Hematopoietic multipotent progenitor cell (in vitro differentiated cells): ENCODE measurements at places on chromosomes 2 and 18.
A peak's percentile ranks its signal among the peaks of the same experiment; 100 is the strongest.

- DNase-seq, result no peak
Measured at GRCh38 chr2:44920751-44921150, 20.8 kb upstream of the SIX3 start.

- DNase-seq, result no peak
Measured at GRCh38 chr2:191051177-191051576, 37.2 kb upstream of the STAT1 start.

DNA sequence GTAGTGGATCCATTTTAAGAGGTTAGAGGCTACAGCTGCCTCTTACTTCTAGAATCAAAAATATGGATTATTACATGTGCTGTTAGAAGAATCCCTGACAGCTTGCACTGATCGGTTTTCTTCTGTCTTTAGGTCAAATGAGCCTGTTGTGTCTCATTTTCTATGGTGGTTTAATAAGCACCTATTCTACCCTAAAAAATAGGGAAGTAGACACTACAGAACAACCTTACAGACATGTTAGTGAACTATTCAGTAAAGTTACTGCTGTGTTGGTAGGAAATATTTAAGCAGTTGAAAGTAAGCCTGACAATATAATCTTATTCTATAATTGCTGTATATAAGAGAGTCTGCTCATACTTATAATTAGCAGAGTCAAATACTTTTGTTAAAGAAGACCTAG lies 168.5 kb upstream of the NOSTRIN start:
- no peak for DNase-seq

- DNase-seq, result no peak
Measured at GRCh38 chr2:18611184-18611583, 21.8 kb upstream of the NT5C1B start.

DNA sequence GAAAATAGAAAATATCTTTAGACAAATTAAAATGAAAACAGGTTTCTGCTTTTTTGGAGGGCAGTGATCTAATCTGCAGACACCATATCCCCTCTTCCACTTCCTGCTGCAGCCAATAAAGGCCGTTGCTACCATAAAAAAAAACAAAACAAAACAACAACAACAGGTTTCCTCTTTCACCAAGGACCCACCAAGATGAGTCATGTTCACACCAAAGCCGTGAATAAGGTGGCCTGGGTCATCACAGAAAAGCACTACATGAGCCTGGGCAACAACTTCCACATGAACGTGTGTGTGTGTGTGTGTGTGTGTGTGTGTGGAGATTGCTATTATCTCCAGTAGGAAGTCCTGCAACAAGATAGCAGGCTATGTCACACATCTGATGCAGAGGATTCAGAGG lies 24.8 kb upstream of the TFCP2L1 start:
- peak; percentile 95 for DNase-seq

- no peak for DNase-seq
Measured at GRCh38 chr2:237470914-237471313, 16.1 kb upstream of the MLPH start.

- no peak for DNase-seq
Measured at GRCh38 chr2:70011335-70011734, 49.9 kb upstream of the ASPRV1 start.

GRCh38 chr18:63159590-63159989 lies 160.0 kb downstream of the BCL2 start:
- no peak for DNase-seq

DNA sequence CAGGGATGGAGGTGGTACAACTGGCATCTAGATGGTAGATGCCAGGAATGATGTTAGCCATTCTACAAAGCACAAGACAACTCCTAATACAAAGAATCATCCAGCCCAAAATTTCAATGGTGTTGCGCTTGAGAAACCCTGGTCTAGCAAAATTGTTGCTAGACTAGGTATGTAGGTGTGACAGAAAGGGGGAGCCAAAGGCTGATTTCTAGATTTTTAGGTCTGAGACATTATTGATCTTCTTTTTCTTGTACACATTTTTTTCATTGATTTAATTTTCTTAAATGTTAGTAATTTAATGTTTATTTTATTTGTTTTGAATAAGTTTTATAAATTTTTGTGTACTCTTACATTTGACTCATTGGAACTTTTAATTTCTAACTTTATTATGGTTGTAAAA lies 216.4 kb downstream of the FSIP2 start:
- no peak for DNase-seq

DNA sequence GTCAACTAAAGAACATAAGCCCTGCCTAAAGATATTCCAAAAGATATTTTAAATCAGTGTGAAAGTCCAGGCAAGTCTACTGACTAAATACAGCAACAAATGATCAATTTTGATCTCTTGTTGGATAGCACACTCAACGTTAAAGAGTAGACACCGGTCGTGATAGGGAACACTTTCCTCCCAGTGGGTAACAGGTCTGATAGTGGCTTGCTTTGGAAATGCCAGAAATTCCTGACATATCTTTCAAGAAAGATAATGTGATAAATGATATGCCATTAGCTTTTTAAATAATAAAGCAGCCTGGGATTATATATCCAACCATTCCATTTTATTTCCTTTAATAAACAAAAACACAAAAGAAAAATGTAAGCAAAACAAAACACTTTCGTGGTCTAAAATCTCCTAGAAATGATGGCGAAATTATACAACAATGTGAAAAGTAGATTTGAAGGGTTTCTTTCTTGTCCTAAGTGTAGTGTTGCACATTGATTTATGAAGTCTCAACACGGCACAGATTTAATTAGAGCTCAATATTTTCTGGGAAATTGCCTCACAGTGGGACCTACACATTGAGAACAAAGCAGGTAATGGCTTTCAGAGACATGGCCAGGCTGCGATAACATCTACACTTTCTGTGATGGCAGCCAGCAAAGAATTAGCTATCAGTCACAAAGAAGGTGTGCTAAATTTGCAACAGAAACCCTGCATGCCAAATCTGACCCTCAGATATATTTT lies 158.6 kb downstream of the PPP1R1C start:
- DNase-seq, result no peak

- DNase-seq, result no peak
Measured at GRCh38 chr2:86160156-86160952, 34.9 kb downstream of the IMMT start.

GRCh38 chr2:26537826-26538475 lies 60.0 kb upstream of the OTOF start:
- DNase-seq, result no peak

DNA sequence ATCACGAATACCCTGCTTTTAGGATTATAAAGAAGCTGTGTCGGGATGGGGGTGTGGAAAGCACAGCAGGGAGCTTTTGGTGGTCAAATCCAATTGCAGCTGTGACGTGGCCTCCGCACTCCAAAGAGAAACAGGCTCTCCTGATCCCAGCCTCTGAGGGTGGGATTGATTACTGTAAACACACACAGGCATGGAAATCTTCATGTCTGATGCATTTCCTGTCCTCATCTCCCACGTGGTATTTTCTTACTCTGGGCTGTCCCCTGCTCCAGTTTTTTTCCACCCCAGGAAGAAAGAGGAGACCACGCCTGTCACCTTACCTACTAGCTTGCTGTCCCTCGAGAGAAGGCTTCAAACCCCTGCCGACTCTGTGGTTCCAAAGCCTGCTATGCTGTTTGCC lies 22.7 kb downstream of the RNF152 start:
- no peak for DNase-seq

- no peak for DNase-seq
Measured at GRCh38 chr2:69253112-69253511, 133.9 kb downstream of the GFPT1 start.

DNA sequence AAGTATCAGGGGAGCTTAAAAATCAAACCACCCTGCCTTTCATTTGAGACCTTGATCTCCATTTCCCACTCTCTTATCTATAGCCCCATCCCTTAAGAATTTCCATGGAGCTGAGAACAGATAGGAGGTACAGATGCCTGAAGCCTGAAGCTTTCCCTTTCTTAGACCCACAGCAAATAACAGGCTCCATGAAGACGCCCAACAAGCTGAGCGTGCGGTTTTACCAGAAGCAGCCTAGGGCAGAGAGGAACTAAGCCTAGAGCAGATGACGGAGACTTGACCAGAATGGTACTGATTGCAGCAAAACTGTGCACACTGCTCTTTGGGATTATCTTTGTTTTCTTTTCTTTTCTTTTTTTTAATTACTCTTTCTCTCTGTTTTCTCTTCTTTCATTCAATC lies 1.7 kb upstream of the ERBB4 start:
- DNase-seq, result no peak

GRCh38 chr18:6646801-6647200 lies 82.7 kb upstream of the ARHGAP28 start:
- no peak for DNase-seq

- no peak for DNase-seq
Measured at GRCh38 chr2:100309311-100309710, 13.0 kb downstream of the LONRF2 start.

GRCh38 chr2:177229442-177230242 lies 17.0 kb downstream of the HNRNPA3 start:
- no peak for DNase-seq

GRCh38 chr2:57669570-57669969 lies 377.0 kb upstream of the VRK2 start:
- no peak for DNase-seq

GRCh38 chr2:20552847-20553246 lies 98.1 kb downstream of the HS1BP3 start:
- no peak for DNase-seq

DNA sequence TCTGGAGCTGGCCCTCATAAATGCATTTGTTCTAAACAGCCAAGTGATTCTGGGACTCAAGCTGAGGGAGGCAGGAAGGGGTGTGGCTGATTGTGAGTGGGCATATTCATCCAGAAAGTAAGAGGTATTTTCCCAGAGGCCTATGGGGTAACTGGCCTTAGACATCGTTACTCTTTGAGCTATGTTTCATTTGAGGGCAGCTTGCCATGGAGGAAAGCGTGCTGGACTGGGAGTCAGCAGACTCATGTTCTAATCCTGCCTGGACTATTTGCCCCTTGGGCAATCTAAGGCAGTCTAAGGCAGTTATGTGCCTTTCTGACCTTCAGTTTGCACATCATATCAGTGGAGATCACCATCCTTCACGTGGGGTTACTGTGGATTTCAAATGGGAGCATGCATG lies 93.5 kb upstream of the SLC14A2 start:
- no peak for DNase-seq

DNA sequence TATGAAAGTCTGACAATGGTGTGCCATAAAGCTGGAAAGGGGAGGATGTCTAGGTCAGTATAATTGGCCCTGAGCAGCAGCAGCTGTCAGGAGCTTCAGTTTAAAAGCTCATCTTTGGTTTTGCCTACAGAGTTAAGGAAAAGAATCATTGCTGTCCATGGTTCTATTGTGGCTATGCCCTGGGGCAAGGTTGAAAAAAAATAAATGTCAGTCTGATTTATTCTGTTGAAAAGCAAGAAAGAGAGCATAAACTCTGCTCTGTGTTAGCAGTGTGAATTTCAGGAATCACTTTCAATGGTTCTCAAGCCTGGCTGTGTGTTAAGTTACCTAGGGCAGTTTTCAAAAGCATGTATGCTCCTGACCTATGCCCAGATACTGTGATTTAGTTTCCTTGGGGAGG lies 446.7 kb downstream of the SETBP1 start:
- DNase-seq, result no peak

GRCh38 chr18:44130376-44130942 lies 550.2 kb upstream of the SETBP1 start:
- no peak for DNase-seq

DNA sequence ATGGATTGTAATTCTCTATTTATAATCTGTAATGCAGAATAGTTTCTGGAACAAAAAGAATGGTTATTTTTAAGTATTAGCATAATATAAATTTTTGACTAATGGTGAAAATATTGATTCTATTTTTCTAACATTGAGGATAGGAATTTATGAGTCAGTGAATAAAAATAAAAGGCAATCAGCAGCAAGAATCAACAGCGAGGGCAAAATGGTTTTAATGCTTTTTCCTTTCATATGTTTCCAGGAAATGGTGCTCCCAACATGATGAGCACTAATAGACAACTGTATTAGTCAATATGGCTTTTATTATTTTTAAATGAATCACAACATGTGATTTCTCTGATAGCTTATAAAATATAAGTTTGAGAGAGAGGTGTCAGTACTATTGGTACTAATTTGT lies 90.7 kb upstream of the TFPI start:
- DNase-seq, result no peak

DNA sequence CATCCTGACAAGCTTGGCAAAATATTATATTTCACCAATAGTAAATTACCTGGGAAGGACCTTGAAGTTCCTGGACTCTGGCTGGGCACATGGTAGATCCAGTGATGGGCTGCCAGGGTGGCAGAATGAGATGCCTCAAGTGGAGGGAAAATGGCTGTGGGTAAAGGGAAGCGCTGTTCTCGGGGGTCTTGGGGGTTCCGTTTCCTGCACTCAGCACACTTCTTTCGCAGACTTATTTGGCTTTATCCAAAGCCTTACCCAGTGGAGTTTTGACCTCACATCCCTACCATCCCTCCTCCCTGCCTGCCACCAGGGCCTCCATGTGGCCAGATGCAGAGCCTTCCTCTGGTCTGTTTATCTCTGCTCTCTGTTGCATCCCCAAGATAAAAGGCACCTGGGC lies 654.9 kb upstream of the HS6ST1 start:
- DNase-seq, result no peak

DNA sequence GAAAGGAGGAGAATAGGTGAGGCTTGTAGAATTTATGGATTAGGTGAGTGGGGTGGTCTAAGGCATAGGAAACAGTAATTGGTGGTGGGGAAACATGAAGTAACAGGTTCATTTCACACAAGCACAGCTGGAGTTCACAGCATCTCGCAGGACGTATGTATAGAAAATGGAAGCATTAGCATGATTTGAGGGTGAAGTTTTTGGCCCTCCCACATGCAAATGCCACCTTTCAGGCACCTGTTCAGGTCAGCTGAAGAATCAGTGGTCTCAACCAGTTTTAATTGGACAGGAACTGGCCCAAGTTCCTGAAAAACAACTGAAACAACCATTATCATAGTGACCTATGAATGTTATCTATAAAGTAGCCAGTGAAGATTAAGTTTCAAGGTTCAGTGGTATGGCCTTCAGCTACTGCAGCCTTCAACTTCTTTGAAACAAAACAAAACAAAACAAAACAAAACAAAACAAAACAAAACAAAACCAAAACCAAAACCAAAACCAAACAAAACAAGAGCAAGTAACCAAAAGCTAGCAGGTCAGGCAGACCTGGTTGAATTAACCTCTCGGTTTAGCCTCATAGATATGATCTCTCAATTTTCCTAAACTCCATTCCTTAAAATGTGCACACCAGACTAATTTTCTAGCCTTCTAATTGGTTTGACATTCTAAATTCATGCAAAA lies 102.1 kb upstream of the SPHKAP start:
- DNase-seq, result no peak

GRCh38 chr2:233410196-233410760 lies 56.0 kb downstream of the DGKD start:
- DNase-seq, result no peak

DNA sequence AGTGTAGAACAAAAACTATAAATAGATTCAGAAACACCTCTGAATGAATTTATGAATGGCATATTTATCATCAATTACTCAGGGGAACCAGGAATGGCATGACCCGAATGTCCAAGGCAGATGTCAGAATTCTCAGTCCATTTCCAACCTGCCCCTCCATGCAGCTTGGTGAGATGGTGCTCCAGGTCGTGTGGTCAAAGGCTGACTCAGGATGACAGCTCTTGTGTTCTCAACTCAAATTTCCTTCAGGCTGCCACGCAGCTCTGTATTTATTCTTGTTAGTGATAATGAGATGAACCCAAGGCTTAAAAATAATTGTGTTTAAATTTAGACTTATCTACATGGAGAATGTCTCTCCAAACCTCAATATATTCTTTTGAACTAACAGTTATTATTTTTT lies 146.9 kb downstream of the METTL4 start:
- DNase-seq, result no peak
